NCI-H1417 (cell line): ENCODE measurements at places on chromosomes 7 and 10.
A peak's percentile ranks its signal among the peaks of the same experiment; 100 is the strongest.

- no peak for DNase-seq
Measured at GRCh38 chr10:93199191-93199751, 125.6 kb downstream of the CYP26A1 start.

DNA sequence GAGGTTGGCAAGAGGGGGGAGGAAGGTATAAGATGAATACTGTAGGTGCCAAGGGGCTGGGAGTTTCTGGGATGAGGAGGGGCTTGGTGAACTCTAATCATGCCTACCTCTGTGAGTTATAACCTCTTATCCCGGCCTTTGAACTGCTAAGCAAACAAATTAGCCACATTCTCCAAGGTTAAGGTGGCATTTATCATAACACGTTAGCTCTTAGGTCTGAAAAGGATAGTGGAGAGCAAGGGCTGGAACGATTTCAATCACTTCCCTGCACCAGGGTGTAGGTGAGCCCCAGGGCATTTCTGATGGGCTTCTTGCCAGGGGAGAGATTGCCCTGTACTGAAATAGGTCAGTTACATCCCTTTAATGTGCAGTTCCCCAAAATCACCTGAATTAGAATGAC lies 28.6 kb upstream of the DMBT1 start:
- DNase-seq, result peak; percentile 44

- DNase-seq, result no peak
Measured at GRCh38 chr10:50361946-50362345, 110.6 kb upstream of the ASAH2 start.

DNA sequence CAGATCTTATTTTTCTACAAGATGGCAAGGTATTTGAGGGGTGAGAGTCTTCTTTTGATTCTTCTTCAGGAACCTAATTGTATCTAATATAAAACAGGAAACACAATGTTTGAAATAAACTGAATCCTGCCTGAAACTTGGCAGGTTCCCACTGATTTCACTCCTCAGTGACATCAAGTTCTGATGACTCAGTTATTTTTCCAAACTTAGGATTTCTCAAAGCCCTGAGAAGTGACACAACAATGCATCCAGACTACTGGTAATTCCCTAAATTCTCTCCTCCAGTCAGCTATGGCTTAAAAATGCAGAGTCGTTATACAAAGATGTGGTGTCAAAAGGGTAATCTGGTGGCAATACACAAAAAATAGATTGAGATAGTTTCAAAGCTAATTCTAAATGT lies 80.9 kb downstream of the ABLIM1 start:
- no peak for DNase-seq

DNA sequence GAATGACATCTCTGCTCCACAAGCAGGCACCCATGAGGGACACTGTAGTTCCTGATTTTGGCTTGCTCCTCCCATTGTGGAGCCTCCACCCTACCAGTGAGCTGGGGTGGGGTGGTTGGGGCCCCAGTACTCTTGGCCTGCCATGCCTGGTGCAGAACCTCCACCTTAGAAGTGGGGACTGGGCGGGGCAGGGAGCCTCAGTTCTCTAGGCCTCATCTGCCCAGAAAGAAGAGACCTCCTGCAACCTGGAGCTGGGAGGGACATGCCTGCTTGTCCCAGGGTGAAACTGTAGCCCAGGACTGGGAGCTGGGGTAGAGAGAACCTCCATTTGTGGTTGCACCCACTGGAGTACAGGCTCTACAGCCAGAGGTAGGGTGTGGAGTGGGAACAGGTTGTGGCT lies 14.4 kb downstream of the RAMP3 start:
- DNase-seq, result no peak

DNA sequence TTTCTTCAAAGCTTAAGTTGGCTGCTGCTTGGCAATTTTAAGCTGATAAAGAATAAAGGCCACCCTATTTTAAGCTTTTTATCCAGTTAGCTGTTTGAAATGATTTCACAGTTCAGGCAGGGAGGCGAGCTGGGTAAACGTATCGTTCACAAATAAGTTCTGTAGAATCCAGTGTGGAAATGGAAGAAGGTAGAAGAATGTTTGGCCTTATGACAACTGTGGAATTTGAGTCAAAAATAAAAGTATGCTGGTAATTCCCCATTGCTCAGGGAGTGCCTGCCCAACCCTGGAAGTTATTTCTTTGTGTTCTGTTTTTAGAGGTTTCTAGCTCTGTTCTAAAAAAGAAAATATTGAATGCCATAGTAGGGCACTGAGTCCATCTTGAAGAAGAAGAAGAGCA lies 113.1 kb downstream of the ARL4A start:
- no peak for DNase-seq

GRCh38 chr10:35584946-35585345 lies 20.2 kb upstream of the GJD4 start:
- DNase-seq, result no peak

- no peak for DNase-seq
Measured at GRCh38 chr7:152120210-152120609, 94.7 kb downstream of the GALNT11 start.

GRCh38 chr10:26365681-26366358 lies 72.3 kb upstream of the APBB1IP start:
- DNase-seq, result no peak

DNA sequence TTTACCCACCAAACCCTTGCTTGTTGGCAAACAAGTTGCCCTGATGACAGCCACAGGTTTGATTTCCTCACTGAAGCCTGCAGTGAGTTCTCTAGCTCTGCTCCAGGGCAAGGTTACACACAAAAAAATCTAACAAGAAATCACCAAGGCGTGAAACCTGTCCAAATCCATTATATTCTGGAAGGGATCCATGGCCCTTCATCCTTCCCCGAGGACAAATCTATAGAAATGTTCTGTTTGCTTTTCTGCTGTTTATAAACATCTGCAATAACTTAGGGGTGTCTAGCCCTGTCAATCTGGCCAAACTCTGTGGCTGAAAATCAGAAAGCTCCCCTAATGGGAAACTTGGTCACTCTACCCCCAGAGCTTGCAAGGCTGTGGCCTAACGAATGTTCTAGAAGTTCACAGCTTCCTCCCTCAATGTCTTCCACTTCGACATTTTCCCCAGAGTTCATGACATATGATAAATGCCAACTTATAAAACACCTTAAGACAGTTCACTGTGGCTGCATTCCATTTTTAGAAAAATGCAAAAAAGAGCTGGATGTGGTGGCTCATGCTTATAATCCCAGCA lies 164.5 kb downstream of the PRPF18 start:
- DNase-seq, result no peak

GRCh38 chr10:90096196-90096595 lies 394.8 kb downstream of the KIF20B start:
- no peak for DNase-seq

- no peak for DNase-seq
Measured at GRCh38 chr7:1311406-1312135, 78.9 kb downstream of the UNCX start.

DNA sequence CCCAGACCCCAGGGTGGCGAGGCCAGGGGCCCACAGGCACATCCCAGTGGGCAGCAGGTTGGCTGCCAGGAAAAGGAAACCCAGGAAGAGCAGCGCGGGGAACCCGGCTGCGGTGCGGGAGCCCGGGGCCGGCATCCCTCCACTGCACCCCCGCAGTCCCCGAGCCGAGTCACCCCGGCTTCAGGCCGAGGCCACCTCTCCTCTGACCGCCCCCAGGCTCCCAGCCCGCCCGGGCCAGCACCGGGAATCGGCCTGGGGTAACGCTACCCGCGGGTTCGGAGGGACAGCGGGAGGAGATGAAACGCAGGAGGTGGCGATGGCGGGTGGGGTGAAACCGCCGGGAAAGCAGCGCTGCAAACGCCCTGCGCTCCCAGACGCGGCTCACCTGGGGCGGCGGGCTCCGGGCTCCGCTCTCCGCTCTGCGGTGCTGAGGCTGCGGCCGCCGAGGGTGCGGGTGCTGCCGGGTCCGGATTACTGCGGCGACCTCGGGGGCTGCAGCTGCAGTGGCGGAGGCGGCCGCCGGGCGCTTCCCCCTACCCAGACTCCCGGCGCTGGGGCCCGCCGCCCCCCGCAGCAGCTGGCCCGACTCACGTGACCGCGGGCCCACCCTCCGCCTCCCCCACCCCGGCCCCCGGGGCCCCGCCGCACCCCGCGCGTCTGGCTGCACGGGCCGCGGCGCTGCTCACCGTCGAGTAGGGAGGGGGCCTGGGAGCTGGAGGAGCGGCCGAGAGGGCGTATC lies at the start of gene SCRN1:
TSS of gene SCRN1 (minus strand) at position 545 of the 739 bp plus-strand sequence. CDS start 20,734 bp downstream, outside the sequence.
- peak; percentile 55 for DNase-seq
